ENCODE measurements at places on chromosomes 4 and X.

DNA sequence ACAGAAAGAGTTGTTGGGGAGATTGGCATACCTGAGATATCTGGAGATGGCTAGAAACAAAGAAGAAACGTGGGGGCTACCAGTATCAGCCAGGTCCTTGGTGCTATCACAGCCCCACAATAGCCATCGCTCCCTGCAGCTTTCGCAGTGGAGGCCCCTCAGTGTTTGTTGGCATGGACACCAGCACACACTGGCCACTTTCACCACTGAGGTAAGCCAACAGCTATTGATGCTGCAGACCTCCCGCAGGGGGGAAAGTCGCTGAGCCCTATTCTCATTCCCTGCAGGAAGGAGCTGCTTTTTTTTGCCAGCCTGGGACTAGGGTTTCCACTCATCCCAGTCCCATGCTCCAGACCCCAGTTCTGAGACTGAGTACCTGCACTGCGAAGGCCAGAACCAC lies 879.2 kb upstream of the IGFBP7 start:
- DNase-seq, result no peak

GRCh38 chr4:187782286-187782824 lies 213.2 kb upstream of the ZFP42 start:
- DNase-seq, result no peak

- DNase-seq, result no peak
These were observed 81.7 kb downstream of the EGF start for GRCh38 chr4:109994415-109994827.

DNA sequence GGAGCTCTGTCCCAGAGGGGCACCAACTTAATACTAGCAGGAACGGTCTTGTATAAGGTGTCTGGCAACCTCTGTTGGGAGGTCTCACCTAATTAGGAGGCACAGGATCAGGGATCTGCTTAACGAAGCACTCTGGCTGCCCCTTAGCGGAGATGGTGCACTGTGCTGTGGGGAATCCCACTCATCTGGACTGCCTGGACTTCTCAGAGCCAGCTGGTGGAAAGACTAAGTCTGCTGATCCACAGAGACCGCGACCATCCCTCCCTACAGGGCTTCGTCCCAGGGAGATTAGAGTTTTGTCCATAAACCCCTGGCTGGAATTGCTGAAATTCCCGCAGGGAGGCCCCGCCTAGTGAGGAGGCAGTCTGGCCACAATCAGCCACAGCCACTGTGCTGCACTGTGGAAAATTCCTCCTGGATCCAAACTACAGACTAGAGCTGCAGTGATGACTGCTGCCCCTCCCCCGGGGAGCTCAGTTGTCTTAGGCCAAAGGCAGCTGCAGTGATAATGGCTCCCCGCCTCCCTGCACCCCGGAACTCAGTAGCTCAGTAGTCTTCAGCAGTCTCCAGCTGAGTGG lies 22.0 kb upstream of the ZCCHC4 start:
- no peak for DNase-seq

DNA sequence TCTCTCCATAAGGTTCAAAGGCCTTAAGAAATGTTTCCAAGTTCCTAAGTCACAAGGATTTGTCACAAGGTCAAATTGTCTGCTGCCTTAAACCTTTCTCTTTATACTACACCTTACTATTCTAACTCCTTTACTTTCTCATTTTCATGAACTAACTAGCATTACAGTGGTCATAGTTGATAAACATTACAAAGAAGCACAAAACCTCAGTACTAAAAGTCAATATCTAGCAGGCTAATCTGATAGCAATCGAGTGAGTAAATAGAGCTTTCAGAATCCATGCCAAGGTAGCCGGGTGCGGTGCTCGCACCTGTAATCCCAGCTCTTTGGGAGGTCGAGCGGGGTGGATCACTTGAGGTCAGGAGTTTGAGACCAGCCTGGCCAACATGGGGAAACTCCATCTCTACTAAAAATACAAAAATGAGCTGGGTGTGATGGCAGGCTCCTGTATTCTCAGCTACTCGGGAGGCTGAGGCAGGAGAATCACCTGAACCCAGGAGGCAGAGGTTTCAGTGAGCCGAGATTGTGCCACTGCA lies 510.0 kb downstream of the GBA3 start:
- no peak for DNase-seq

DNA sequence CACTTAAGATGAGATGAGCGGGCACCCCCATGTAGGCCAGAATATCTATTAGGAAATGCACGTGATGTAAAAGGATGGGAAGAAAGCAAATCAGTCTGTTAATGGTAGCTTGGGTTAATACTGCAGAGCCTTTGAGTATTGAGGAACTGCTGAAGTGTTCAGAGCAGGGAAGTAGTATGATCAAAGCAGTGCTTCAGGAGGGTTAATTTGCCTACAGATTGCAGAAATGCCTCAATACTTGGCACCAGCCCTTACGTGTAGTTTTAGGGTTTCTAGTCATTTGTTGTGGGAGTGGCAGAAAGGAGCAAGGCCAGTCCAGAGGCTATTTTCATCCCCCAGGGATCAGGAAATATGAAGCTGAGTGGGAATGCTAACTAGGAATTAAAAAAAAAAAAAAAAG lies 19.7 kb downstream of the ZFX start:
- DNase-seq, result no peak

- DNase-seq, result no peak
These were observed 65.7 kb upstream of the ARHGAP24 start for GRCh38 chr4:85409251-85409650.

DNA sequence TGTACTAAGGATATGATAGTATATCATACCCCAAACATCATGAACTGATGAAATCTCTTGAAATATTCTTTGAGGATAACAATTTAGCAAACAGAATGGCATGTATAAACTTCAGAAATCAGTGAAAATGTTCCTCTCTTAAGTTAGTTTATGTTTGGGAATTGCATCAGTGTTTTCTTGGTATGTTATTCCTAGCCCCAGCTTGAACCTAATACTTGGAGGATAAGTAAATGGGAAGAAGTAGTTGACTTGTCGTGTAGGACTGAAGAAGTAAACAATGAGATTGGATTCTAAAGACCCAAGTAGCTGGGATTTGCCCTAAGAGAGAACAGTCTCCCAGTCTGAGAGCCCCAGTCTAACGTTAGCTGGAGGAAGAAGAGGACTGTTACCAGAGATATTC lies 355.7 kb downstream of the GALNTL6 start:
- no peak for DNase-seq

DNA sequence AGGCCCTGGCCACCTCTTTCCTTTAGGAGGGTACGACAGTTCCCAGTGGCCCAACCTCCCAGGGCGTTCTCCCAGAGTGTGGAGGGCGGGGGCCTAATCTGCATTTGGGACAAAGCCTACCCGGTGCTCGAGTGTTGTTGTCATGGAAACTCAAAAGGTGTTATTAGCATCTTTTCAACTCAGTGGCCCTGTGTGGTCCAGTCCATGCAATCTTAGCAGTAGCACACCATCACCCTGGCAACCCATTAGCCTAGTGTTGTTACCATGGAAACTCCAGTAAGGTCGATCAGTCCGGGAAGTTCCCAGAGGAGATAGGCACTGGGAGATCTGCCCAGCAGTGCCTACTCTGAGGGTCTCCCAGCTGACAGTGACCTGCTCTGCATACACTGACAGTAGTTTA lies 20.2 kb downstream of the APLN start:
- no peak for DNase-seq

DNA sequence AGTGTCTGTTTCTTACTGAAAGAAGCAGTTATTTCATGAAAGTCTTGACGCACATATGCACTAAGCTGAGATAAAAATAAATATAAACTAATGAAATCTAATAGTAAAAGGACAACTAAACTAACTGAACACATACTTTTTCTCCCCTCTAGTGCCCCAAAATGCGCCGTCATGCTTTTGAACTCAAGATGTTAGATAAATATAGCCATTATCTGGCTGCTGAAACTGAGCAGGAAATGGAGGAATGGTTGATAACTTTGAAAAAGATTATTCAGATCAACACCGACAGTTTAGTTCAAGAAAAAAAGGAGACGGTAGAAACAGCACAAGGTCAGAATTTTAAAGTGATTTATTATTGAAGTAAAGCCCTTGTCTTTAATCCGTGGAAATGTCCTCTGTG lies 70.2 kb downstream of the DOCK11 start:
- DNase-seq, result no peak

GRCh38 chrX:118350221-118350620 lies 4.3 kb downstream of the WDR44 start:
- DNase-seq, result no peak

GRCh38 chr4:83536362-83537272 lies 709 bp downstream of the GPAT3 start:
- DNase-seq, result no peak

GRCh38 chr4:116705466-116705865 lies 379.9 kb downstream of the TRAM1L1 start:
- no peak for DNase-seq
